ENCODE measurements at places on chromosomes 2 and 18. TPM values are rescaled to one million over a fixed set of nuclear protein-coding genes. Genes with fewer than 3 reads are reported as not detected.

CDCA7 gene
- total RNA-seq = 5.7 TPM

ALPI gene
- not detected for total RNA-seq

CUL3 gene
- 56.7 TPM for total RNA-seq

EMILIN2 gene
- total RNA-seq = 5.1 TPM

ALLC gene
- total RNA-seq = not detected

TPO gene
- not detected for total RNA-seq

MIB1 gene
- 64.5 TPM for total RNA-seq

MTLN gene
- 70.8 TPM for total RNA-seq

VPS54 gene
- 19.0 TPM for total RNA-seq

PDE11A gene
- under 0.01 TPM for total RNA-seq

MRO gene
- not detected for total RNA-seq

Data from endothelial cell of coronary artery (primary cell).